ENCODE measurements at places on chromosomes 5 and 9.
A peak's percentile ranks its signal among the peaks of the same experiment; 100 is the strongest.

DNA sequence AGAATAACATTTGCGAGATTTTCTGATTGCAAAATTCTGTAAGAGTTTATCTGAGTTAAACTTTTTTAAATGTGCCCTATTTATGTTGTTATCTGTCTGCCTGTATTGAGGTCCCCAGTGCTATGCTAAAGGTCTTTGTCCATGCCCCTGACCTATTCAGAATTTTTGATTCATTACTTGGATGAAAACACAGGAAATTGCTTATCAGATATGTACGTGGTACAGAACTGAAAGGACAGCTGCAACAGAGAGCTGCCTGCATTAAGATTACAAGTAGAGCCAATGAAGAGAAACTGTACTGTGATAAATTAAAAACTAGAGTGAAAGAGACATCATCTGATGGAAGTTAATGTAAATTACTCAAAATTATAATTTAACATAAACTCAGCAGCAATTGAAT, 408.8 kb downstream of the ADGRV1 start:
- H3K27me3 ChIP-seq: no peaks in the 10 kb centered on the region
- no peak overlapping the region for H3K4me3 ChIP-seq
- no peaks in the 10 kb centered on the region for H3K36me3 ChIP-seq
- DNase-seq: no peak
- no peak overlapping the region for H3K27ac ChIP-seq
- no peaks in the 10 kb centered on the region for H3K4me1 ChIP-seq

DNA sequence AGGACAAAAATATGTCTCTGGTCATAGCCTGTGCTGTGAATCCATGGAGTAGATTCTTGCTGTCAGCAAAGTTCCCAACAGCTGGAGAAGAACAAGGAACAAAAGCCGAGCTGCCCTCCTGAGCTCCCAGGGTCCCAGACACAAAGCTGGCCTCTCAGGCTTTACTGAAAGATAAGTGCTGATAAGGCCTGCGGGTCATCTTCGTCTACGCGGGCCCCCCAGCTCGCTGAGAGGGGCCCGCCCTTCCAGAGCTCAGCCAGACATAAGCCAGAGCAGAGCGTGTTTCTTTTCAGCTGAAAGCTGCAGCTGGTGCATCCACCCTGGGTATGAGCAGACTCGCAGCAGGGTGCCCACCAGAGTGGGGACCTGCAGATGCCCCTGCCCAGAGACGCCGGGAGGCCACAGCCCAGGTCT, 84.7 kb downstream of the HSD17B3 start:
- peak overlapping the region; percentile 82 for H3K27ac ChIP-seq
- peaks cover 4% of the 10 kb centered on the region for H3K4me1 ChIP-seq
- H3K27me3 ChIP-seq: no peaks in the 10 kb centered on the region
- H3K36me3 ChIP-seq: no peaks in the 10 kb centered on the region
- DNase-seq: no peak

GRCh38 chr5:143837306-143837848, 25.4 kb downstream of the HMHB1 start:
- no peaks in the 10 kb centered on the region for H3K36me3 ChIP-seq
- peaks cover 4% of the 10 kb centered on the region for H3K4me1 ChIP-seq
- H3K4me3 ChIP-seq: no peak overlapping the region
- H3K27ac ChIP-seq: no peak overlapping the region
- no peak for DNase-seq

DNA sequence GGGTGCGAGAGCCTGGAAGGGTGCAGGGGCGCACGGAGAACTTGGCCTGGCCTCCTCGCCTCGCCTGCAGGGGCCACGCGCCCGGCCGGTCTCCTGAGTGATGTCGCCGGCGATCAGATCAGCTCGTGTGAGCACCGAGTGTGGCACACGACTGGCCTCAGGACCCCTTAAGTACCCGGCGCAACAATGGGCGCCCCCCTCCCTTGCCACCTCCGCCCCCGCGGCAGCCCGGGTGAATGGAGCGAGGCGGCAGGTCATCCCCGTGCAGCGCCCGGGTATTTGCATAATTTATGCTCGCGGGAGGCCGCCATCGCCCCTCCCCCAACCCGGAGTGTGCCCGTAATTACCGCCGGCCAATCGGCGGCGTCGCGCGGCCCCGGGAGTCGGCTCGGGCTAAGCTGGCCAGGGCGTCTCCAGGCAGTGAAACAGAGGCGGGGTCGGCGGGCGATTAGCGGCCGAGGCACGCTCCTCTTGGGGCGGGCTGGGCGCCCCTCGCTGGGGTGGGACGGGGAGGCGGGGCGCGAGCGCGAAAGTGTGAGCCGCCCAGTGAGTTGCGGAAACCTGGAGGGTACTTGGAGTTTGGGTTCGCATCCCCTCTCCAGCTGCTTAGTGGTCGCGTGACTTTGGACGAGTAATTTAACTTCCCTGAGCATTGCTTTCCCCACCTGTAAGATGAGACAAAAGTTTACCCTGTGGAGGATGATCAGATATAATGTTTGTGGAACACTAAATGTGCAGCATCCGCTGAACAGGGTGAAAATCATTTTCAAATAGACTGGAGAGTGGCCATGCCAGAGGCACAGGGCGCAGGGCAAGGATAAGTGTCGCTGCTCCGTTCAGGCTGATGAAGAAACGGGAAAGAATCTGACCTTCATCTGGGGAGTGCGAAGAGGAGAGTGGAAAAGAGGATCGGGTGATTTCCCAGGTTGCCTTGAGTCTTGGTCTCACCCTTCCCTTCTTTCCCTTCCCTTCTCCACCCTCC, at the start of gene NEUROG1:
Gene NEUROG1 (minus strand): TSS at position 145 of the 982 bp plus-strand sequence. CDS start 274 bp downstream, outside the sequence.
- H3K27me3 ChIP-seq: no peaks in the 10 kb centered on the region
- no peak for DNase-seq
- no peak within 1 kb of the TSS for H3K4me3 ChIP-seq
- H3K36me3 ChIP-seq: no peaks in the 10 kb centered on the region
- H3K27ac ChIP-seq: no peak within 1 kb of the TSS

DNA sequence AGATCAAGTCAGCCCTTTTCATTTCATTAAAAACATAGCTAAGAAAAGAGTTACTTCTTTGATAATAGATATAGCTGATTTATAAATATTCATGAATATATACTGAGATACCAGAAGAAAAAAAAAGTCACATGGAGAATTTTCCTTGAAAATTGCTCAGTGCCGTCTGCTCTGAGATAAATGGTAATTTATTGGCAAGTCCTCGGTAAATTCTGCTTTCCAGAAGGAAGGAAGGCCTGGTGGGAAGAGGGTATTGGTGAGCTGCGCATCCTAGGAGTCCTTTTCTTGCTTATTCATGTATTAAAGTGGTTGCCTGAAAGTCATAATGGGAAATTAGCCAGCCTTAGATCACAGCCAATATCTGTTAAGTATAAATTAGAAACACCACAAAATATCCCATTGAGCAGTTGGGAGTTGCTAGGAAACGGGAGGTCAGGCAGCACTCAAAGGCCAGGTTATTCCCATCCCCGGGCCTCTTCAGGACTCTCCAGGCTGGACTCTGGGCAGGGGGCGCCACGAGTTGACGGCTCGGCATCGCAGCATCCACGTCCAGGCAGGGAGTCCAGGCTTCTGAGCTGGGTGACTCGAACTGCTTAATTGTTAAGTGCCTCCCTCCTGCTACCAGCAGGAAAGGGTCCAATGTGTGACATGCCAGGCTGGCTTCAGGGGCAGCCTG, 116.7 kb upstream of the RETREG1 start:
- H3K4me3 ChIP-seq: no peak overlapping the region
- no peaks in the 10 kb centered on the region for H3K4me1 ChIP-seq
- H3K36me3 ChIP-seq: no peaks in the 10 kb centered on the region
- no peak overlapping the region for H3K27ac ChIP-seq

DNA sequence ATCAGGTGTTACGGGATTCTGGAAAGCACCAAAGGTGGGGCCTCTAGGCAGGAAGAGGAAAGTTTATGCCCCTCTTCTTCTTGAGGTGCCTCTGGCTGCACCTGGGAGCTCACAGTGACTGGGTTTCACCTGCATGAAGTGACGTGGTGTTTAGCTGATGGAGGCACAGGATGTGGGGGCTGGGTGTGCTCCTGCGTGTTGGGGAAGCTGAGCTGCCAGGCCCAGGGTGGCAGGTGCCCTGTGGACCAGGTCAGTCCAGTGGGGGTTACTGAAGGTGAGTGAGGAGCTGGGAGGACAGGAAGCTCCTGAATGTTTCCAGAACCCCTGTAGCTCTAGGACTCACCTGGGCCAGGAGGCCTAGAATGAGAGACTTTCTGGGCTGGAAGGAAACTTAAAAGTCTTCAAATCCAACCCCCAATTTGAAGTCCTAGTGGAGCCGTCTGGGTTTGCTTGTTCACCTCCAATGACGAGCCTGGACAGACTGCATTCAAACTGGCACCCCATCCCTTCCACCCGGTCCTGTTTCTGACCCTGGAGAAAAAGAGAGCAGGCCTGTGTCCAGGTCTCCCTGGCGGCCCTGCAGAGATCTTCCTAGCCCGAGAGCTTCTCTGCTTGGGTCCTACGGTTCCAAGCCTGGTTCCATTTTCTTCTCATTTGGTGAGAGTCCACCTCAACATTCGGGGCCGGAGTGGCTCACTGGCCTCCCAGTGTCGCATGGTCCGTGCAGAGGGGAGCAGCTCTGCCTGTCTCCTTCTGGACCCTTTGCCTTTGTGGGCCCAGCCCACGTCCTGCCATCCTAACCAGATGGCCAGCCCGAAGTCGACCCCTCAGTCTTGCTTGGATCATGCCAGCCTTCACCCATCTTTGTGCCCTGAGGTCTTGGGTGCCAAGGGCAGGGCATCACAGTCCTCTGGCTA, 22.3 kb downstream of the TRAF1 start:
- no peak overlapping the region for H3K4me3 ChIP-seq
- H3K4me1 ChIP-seq: no peaks in the 10 kb centered on the region
- no peaks in the 10 kb centered on the region for H3K27me3 ChIP-seq

- no peaks in the 10 kb centered on the region for H3K27me3 ChIP-seq
- no peaks in the 10 kb centered on the region for H3K36me3 ChIP-seq
- no peak for DNase-seq
- no peak overlapping the region for H3K4me3 ChIP-seq
- peaks cover 17% of the 10 kb centered on the region for H3K4me1 ChIP-seq
Measured at GRCh38 chr5:172506251-172506650, 51.9 kb upstream of the SH3PXD2B start.

GRCh38 chr9:37787059-37787458, 2.2 kb upstream of the EXOSC3 start:
- H3K4me1 ChIP-seq: no peaks in the 10 kb centered on the region
- no peaks in the 10 kb centered on the region for H3K36me3 ChIP-seq
- H3K4me3 ChIP-seq: no peak overlapping the region
- H3K27ac ChIP-seq: no peak overlapping the region

GRCh38 chr9:98567540-98568233, 141.0 kb downstream of the GABBR2 start:
- no peak overlapping the region for H3K4me3 ChIP-seq
- no peaks in the 10 kb centered on the region for H3K36me3 ChIP-seq
- H3K27ac ChIP-seq: no peak overlapping the region
- H3K27me3 ChIP-seq: no peaks in the 10 kb centered on the region

DNA sequence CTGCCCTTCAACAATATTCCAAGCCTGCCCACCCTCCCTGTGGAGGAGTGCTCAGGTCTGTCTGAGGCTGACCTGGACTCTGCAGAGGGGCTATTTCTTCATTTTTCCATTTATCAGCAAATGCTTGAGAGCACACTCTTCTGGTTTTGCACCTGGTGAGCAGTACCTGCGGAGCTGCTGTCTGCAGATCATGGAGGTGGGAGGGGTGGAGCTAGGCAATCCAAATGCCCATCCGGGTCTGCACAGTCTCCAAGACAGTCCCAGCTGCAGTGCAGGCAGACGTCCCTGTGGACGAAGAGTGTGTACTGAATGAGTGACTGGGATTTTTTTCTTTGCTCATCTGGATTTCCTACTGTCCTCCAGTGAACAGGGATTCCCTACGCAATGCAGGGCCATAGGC, 239.8 kb downstream of the IRX2 start:
- H3K4me3 ChIP-seq: no peak overlapping the region
- H3K27me3 ChIP-seq: no peaks in the 10 kb centered on the region
- H3K36me3 ChIP-seq: no peaks in the 10 kb centered on the region
- H3K4me1 ChIP-seq: no peaks in the 10 kb centered on the region
- DNase-seq: no peak

- no peak overlapping the region for H3K27ac ChIP-seq
- no peaks in the 10 kb centered on the region for H3K4me1 ChIP-seq
- H3K4me3 ChIP-seq: no peak overlapping the region
- H3K27me3 ChIP-seq: no peaks in the 10 kb centered on the region
- no peaks in the 10 kb centered on the region for H3K36me3 ChIP-seq
Measured at GRCh38 chr9:123957731-123958130, 27.8 kb upstream of the DENND1A start.

DNA sequence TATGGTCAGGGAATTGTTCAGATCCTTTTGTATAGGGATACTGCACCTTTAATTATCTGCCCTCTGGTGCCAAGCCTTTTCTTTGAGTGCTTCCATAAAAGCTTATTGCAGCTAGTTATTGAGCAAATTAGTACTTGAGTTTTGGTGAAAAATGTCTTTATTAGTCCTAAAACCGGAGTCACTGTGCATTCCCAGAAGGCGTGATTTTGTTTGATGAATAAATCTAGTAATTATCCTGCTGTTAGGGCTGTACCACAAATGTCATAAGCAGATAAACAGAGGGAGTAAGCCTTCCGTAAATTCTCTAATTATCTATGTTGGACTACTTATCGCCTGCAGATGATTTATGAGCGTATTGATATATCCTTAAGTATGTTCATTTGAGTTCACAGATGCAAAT, 620.7 kb upstream of the ARRDC3 start:
- H3K36me3 ChIP-seq: no peaks in the 10 kb centered on the region
- no peak for DNase-seq
- H3K4me1 ChIP-seq: peaks cover 2% of the 10 kb centered on the region
